ENCODE measurements at places on chromosomes 13 and 19.

DNA sequence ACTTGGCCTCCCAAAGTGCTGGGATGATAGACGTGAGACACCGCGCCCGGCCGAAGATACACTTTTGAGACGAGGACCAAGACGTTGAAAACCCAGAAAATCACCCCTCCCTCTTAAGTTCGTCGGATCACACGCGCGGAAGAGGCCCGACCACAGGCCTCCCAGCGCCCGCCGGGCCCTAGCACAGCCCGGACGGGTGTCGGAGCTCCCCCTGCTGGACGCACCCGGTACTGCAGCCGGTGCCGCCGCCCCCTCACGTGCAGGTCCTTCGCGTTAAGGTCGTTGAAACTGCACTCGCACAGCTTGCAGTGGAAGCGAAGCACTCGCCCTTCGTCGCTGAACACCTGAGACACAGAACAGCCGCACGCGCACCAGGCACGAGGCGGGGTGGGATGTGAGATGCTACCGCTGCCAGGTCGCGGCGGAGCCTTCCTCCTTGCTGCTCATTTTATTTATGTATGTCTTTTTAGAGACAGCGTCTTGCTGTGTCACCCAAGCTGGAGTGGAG lies 35.7 kb upstream of the MATK start:
- peak; percentile 94 for DNase-seq

DNA sequence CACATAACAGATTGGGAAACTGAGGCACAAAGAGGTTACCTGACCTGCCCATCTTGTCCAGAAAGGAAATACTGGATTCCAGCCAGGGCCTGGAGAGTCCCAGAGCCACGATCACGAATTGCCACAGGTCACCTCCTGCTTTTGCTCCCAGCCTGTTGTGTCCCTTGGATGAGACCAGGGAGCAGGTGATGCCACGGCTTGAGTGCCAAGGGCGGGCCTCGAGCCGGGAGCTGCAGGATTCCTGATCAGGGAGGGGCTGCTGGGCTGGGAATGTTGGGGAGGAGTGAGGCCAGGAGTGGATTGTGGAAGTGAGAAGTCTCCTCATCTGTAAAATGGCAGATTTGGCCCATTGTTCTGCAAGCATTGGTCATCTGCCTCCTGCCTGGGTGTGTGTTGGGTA lies 29.4 kb downstream of the DNM2 start:
- DNase-seq = no peak

DNA sequence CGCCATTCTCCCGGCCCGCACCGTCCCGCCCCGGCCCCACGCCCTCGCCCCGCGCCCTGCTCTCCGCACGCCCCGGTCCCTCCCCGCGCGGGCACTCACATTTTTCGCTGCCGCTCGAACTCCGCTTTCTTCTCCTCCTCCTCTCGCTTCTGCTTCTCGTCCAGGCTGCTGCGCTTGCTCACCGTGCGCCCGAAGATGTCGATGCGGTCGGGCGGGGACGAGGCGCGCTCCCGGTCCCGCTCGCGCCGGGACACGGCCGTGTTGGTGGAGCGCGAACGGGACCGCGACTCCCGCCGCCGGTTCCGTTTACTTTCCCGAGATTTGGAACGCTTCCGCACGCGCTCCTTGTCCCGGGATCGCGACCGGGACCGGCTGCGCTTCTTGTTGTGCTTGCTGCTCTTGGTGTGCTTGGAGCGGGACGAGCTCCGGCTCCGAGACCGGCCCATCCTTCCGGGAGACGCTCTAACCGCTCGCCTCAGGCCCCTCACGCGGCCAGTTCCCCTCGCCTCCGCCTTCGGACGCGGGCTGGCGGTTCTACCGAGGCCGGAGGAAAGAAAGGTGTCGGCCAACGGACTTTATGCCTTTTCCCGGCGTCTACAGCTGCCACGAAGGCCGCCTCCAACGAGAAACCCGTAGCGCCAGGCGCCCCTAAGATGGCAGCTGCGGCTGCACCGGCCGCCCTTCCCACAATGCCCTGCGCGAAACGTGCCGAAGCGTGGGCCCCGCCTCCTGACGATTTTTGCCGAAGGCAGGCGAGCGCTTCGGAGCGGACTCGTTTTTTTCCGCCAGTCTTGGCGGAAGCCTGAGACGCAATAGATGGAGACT lies at the start of gene ARGLU1:
TSS of gene ARGLU1 (minus strand) at position 664 of the 825 bp plus-strand sequence. CDS start at position 446, 218 bp downstream.
- peak; percentile 96 for DNase-seq

- no peak for DNase-seq
Measured at GRCh38 chr19:6576869-6577475, 14.0 kb downstream of the CD70 start.

DNA sequence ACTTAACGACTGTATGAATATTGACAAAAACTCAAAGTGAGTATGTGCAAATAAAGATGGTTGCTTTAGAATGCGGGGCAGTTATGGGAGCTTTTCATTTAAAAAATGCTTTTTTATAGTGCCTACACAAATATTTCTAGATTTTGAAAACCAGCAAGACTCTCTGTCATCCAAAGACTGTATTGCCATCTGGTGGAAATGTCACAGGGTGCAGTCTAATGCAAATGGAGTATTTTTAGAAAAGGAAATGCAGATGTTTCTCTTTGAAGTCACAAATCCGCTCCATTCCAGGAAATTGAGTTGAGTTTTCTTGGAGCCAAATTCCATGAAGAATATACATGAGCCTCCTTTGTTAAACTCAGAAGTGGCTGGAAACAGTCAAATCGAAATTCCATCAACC lies 2.3 kb upstream of the C1QTNF9B start:
- peak; percentile 33 for DNase-seq

GRCh38 chr13:107617527-107617926 lies 597.8 kb downstream of the LIG4 start:
- no peak for DNase-seq

- no peak for DNase-seq
Measured at GRCh38 chr13:75308222-75308621, 173.7 kb downstream of the TBC1D4 start.

DNA sequence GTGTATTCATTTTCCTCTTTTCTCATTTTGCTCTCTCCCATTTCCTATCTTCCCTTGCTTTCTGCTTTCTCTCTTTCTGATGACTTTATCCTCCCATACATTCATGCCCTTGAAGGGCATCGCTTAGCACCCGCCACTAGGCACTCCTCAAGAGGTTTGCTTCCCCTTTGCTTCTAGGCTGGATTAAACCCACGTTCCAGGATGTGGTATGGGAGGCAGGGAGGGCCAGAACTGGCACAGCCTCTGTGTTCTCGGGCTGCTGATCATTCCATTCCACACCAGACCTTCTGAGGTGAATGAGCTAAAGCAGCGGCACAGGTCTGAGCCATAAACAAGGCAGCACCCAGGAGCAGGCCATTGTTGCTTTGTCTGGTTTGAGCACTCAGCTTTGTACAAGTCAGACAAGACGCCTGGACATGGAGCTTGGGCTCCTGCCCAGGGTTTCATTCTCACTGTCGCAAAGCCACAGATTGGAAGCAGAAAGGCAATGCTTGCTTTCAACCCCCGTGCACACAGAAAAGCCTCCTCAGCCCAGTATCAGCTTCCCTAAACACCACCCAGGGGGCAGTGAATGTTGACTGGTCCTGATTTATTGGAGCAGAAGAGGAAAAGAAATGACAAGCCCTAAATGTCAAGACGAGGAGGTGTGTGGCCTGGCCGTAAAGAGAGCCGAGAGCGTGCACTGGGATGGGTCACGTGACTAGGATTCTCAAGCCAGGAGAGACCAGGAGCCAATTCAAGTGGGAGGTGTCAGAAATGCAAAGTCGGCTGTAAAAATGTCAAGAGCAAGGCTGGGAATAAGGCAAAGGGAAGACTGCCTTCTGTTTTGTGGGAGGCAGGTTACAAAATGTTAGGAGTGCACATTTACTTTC lies 218.0 kb upstream of the SERP2 start:
- DNase-seq = no peak

DNA sequence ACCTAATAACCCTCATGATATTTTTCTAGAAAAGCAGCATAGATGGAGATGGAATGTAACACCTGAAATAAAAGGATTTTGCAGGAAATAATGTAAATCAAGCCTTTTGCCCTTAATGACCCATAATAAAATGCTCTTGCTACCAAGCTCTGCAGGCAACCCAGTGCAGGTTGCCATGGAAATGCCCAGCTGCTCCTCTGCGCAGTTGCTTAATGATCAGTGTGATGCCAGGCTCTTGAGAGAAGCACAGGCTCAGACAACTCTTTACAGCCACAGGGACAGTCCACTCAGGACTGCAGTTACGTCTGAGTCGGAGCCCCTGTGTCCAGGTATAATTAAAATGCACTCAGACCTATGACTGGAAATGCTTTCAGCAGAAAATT lies 165.5 kb downstream of the LACC1 start:
- DNase-seq = no peak
